ENCODE measurements at places on chromosomes 7 and 10. TPM values are rescaled to one million over a fixed set of nuclear protein-coding genes. Genes with fewer than 3 reads are reported as not detected.
A peak's percentile ranks its signal among the peaks of the same experiment; 100 is the strongest.

GRCh38 chr7:158614700-158615099 lies 27.1 kb upstream of the PTPRN2 start:
- peak; percentile 82 for DNase-seq

DNA sequence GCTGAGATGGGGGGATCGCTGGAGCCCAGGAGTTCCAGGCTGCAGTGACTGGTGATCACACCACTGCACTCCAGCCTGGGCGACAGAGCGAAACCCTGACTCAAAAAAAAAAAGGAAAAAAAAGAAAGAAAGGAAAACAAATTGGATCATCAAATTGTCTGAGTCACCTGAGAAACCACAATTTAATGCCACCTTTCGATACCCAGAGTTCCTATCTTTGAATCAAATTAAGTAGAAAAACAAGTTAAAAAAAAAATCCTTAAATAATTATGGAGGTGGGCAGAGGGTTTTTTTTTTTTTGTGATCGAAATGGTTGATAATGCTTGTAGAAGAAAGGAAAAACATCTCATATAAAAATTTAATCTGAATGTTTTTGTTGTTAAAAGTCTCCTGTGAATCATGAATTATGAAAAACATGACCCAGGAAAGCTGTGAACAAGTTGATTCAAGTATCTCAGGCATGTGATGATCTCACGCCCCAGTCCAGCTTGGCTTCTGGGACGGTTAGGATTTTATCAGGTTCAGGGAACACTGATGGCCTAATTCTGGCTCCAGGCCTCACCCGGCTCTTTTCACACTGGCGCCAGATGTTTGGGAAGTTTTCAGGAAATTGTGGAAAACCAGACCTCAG lies 25.3 kb upstream of the CUX1 start:
- peak; percentile 86 for DNase-seq

DNA sequence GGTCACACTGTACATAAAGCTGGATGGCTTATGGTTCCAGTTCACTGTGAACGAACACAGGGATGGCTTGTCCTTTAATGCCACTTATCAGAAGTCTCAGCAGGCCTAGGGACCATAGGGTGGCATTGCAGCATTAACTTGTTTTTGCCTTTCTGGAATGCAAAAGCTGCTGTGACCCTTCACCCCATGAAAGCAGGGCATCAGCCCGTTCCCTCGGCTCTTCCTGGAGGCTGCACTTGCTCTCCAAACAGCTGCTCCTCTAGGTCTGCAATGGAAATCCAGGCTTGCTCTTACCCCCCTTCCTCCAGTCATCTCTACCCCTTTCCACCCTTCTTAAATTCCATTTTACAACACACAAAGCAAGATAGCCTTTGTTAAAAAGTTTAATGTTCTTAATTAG lies 17.9 kb upstream of the NEUROD6 start:
- no peak for DNase-seq

DNA sequence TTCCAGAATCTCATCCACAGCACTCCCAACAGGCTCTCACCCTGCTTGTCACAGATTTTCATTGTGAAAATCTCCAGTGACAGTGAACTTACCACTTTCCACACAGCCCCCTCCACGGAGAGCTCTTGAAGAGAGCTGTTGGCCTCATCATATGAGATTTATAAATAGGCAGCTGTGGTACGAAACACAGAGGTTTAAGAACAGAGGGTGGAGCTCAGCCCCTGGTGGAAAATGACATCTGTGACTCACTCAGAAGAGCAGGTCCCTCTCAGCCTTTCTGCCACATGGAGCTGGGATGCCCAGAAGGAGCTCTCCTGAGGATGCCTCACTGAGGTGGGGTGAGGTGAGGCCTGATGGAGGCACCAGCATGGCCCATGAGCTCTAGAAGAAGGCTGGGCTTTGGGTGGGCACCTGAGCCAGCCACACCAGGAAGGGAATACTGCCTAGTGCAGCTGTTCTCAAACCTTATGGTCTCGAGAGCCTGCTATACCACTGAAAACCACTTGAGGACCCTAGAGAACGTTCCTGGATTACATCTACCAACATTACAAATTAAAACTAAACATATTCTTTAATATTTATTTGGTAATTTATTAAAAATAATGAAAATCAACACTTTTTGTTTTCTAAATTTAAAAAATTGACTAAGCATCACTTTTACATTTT lies 25.8 kb upstream of the EEPD1 start:
- peak; percentile 39 for DNase-seq

The ZNF107 gene
- total RNA-seq: 2.8 TPM

The TRIL gene
- 0.32 TPM for total RNA-seq

The ZNF33B gene
- 1.9 TPM for total RNA-seq

The NUDT13 gene
- 1.7 TPM for total RNA-seq

GRCh38 chr10:70260259-70260658 lies 23.5 kb downstream of the NPFFR1 start:
- no peak for DNase-seq

GRCh38 chr10:31346953-31347352 lies 27.9 kb downstream of the ZEB1 start:
- DNase-seq: no peak

DNA sequence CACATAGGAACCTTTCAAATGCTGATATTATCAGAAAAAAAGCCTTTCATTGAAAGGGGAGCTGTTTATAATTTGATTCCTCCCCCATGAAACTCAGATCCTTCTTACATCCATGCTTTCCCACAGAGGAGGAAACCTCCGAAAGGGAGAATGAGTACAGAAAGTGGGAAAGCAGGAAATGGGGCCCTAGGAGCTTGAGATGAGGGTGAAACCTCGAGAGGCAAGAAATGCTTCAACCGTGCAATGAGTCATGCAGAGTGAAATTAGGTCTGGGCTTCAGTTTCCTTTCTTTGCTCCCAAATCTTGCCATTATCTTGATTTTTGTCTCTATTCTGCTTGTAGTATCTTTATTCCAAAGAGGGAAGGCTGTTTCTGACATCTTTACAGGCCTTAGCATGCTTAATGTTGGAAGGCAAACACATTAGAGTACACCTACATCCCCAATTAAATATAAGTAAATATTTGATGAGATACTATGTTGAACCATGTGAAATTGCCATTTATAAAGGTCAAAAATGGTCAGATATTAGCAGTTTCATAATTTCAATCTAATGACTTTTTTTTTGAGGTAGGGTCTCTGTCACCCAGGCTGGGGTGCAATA lies 79.1 kb downstream of the NAMPT start:
- peak; percentile 27 for DNase-seq

The PPP1R17 gene
- not detected for total RNA-seq

GRCh38 chr10:46544989-46545791 lies 11.3 kb downstream of the GPRIN2 start:
- peak; percentile 57 for DNase-seq

- DNase-seq: no peak
Measured at GRCh38 chr10:13997650-13998049, 333.1 kb downstream of the FRMD4A start.

DNA sequence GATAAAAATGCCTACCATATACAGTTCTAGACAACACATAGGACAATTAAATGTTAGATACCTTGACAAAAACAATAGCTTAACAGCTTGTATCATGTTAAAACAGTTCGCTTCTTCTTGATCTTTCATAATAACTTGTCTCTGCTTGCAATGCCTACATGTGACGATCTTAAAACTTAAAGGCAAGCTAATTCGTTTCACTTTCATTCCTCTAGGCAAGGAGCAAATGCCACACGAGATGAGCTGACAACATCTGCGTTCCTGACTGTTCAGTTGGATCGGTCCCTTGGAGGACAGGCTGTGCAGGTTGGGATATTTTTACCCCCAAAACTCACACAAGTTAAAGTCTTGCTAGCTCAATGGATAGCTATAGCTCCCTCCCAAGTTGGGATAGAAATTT lies 51.6 kb upstream of the ARL4A start:
- DNase-seq: peak; percentile 14

DNA sequence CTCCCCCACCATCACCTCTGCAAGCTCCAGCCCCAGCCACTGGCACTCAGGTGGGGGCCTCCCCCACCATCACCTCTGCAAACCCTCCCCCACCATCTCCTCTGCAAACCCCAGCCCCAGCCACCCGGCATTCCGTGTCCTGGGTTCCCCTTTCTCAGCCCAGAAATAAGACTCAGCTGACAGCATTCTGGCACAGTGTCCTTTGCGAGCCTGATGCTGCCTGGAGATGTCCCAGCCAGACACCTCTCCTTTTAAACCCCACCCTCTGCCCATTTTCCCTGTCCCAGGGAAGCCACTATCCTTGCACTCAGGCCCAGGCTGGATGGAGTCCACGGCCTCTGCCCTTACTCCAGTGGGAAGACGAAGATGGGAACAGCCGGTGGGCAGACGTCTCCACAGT lies 49.8 kb downstream of the ELFN1 start:
- DNase-seq: no peak

DNA sequence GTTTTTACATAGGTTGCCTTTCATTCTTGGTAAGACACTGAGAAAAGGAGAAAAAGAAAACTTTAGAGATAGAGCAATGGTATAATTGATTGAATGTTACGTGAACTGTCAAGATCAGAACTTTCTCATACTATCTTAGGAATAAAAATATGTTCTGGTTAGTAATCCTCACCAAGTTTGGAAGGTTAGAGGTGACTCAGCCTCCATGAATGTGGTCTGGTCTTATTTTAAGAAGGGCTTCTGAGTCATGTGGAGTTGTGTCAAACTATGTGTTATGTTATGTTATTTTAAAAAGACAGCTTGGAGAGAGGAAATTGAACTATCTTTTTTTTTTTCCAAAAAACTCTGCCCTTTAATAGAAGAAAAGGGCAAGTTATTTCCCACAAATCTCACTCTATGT lies 458.6 kb upstream of the KLF6 start:
- peak; percentile 98 for DNase-seq

The SLIT1 gene
- total RNA-seq: not detected

- no peak for DNase-seq
Measured at GRCh38 chr10:6120691-6121090, 31.9 kb downstream of the RBM17 start.

DNA sequence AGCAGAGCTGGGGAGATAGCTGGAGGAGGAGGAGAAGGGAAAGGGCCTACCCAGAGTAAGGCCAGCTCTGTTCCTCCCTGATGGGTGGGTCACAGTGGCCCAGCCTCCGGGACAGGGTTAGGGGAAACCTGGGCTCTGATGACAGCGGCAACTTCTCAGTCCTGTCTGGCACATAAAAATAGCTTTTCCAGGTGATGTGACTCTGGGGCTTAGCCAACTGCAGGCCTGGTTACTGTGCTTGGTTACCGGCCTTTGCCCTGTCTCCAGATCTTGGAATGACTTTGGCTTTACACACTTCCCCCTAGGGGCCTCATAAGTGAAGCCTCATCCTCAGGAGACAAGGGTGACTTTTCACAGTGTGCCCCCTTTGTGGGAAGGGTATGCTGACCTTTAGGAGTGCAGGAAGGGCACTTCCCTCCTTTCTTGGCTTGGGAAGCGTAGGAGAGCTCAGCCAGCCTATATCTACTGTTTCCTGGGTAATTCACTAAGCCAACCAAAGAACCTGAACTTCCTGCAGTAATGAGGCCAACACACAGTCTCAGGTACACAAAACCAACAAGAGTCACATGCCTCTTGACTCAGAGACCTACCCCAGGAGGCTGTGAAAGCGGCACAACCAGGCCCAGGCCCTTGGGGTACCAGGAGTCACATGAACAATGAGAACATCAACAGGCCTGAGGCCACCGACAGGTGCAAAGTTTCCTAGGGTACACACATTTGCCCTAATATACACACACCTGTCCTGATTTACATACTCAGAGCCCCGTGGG lies 11.7 kb upstream of the HILPDA start:
- DNase-seq: no peak

DNA sequence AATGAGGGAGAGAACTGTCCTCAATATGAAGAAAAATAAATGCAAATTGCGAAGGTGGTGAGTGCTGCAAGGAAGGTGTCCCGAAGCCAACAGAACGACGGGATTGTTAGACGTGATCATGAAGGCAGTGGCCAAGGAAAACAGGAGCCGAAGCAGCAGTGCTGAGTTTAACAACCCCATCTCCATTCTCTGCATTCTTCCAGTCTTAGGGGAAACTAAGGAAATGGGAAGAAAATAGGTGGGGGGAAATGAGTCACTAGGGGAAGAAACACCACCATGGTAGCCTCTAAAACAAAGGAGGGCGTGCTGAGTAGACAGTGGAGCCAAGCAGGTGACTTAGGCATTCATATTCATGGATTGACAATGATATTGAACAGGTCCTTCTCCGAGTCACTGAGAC lies 192.2 kb upstream of the AKR1E2 start:
- DNase-seq: no peak

- peak; percentile 64 for DNase-seq
Measured at GRCh38 chr7:904847-905246, 28.5 kb downstream of the GET4 start.

- peak; percentile 93 for DNase-seq
Measured at GRCh38 chr7:23347682-23348180, 48.6 kb downstream of the MALSU1 start.

DNA sequence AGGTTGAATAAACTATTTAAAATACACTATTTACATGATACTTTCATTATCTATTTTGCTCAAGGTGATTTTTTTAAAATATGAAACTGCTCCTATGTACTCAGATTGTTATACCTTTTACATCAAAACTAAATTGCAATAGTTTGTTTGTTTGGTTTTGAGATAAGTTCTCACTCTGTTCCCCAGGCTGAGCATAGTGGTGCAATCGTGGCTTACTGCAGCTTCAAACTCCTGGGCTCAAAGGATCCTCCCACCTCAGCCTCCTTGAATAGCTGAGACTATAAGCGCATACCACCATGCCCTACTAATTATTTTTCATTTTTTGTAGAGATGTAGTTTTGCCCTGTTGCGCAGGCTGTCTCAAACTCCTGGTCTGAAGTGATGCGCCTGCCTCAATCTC lies 12.7 kb downstream of the TAS2R60 start:
- no peak for DNase-seq

DNA sequence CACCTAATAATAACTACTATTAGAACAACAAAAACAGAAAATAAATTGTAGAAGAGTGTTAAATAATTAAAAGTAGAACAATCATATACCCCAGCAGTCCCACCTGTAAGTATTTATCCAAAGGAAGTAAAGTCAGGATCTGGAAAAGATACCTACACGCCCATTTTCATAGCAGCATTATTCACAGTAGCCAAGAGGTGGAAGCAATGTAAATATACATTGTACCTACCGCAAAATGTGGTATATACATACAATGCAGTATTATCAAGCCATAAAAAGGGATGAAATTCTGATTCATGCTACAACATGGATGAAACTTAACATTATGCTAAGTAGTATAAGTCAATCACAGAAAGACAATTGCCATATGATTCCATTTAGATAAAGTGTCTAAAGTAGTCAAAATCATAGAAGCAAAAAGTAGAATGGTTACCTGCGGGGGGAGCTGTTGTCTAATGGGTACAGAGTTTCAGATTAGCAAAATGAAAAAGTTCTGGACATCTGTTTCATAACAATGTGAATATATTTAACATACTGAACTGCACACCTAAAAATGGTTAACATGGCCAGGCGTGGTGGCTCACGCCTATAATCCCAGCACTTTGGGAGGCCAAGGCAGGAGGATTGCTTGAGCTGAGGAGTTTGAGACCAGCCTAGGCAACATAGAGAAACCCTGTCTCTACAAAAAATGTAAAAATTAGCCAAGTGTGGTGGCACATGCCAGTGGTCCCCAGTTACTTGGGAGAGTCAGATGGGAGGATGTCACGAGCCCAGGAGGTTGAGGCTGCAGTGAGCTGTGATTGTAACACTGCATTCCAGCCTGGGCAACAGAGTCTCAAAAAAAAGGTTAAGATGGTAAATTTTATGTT lies 6.0 kb upstream of the TMED4 start:
- peak; percentile 75 for DNase-seq

- DNase-seq: no peak
Measured at GRCh38 chr10:66538371-66538770, 387.5 kb upstream of the LRRTM3 start.

GRCh38 chr7:90408142-90408541 lies 4.9 kb downstream of the CLDN12 start:
- DNase-seq: no peak

The POU6F2 gene
- not detected for total RNA-seq

- no peak for DNase-seq
Measured at GRCh38 chr7:21104124-21104500, 317.4 kb upstream of the SP8 start.
